Activated naive CD4-positive, alpha-beta T cell treated with anti-CD3 and anti-CD28 coated beads for 36 hours (primary cell): ENCODE measurements at places on chromosomes 6 and 20.

GRCh38 chr6:130647246-130647645 is 180.0 kb upstream of the SMLR1 start:
- DNase-seq, result no peak

DNA sequence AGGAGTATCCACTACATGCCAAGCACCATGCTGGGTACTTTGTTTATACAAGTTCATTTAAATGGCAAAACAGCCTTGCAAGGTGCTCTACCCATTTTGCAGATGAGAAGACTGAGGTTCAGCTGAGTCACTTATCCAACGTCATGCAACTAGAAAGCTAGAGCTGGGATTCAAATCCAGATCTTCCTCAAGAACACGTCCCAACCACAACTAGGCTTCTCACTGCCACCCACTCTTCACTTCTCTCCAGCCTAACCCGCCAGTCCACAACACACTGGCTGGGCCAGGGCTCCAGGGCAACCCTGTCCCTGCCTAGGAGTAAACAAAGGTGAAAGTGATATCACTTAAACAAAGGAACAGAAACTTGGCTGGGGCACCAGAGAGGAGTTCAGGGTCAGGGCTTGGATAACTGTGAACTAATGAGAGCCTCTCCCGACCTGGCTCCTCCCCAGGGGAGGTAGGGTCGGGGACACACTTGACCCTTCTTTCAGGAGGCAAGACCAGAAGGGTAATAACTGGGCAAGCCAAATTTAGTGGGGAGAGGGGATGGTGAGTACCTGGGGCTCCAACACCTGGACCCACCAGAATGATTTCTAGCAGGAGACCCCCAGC is 7.9 kb downstream of the SDC4 start:
- DNase-seq, result no peak

- DNase-seq, result no peak
These were observed 23.9 kb upstream of the SSTR4 start for GRCh38 chr20:23011008-23011721.

- no peak for DNase-seq
These were observed 523 bp upstream of the COX7A2 start for GRCh38 chr6:75244063-75244584.

GRCh38 chr20:63542031-63542559 is 4.9 kb upstream of the PTK6 start:
- DNase-seq, result no peak

DNA sequence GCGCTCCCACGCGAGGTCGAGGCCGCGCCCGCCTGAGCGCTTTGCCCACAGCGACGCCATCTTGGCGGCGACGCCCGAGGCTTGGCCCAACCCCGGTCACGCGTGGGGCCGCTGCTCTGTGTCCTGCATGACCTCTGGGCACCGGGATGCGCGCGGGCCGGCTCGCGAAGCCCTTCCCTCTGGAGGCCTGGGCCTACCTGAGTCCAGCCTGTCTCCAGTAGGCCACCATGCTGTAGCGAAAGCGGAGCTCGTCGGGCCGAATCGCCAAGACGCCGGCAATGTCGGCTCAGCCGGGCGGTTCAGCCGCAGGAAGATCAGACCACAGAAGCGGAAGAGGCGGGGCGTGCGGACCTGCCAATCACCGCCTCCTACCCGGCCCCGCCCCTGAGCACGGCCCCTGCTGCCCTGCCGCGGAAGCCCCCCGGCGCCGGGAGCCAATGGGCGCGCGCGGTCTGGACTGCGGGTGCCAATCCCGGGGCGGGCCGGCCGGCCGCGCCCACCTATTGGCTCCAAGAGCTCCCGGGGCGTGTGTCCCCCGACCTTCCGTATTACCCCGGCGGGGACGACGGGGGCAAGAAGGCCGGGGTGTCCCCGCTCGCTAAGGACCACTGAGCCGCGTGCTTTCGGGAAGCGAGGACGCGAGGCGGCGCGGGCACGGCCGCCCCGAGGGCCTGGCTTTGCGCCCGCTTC is at the start of gene ATP5F1E:
Gene ATP5F1E, minus strand, starts transcription at position 313 of the 690 bp plus-strand sequence. Its CDS starts 84 bp downstream, at position 229.
- peak; percentile 95 for DNase-seq

- peak; percentile 94 for DNase-seq
These were observed 186.7 kb downstream of the GJA10 start for GRCh38 chr6:90080876-90081481.

DNA sequence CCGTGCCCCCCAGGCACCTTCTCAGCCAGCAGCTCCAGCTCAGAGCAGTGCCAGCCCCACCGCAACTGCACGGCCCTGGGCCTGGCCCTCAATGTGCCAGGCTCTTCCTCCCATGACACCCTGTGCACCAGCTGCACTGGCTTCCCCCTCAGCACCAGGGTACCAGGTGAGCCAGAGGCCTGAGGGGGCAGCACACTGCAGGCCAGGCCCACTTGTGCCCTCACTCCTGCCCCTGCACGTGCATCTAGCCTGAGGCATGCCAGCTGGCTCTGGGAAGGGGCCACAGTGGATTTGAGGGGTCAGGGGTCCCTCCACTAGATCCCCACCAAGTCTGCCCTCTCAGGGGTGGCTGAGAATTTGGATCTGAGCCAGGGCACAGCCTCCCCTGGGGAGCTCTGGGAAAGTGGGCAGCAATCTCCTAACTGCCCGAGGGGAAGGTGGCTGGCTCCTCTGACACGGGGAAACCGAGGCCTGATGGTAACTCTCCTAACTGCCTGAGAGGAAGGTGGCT is 960 bp downstream of the TNFRSF6B start:
- DNase-seq, result no peak

GRCh38 chr6:63121166-63121565 is 90.1 kb upstream of the FKBP1C start:
- DNase-seq, result no peak

- DNase-seq, result no peak
These were observed 8.8 kb downstream of the MYL9 start for GRCh38 chr20:36549942-36550789.

DNA sequence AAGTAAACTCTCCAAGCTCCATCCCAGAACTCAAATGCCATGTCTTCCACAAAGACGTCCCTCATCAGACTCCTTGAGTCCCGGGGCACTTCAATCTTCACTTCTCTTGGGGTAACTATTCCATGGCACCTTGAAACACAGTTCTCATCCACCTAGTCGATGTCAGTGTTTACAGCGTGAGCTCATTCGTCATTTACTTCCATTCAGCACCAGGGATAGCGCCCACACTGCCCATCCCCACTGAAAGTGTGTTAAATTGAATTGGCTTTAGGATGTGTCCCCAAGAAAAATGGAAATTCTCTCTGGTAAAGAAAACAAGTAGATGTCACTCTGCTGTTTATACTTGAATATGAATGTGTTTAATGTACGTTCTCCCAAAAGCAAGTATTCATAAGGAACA is 31.3 kb downstream of the KCNK15 start:
- peak; percentile 41 for DNase-seq

DNA sequence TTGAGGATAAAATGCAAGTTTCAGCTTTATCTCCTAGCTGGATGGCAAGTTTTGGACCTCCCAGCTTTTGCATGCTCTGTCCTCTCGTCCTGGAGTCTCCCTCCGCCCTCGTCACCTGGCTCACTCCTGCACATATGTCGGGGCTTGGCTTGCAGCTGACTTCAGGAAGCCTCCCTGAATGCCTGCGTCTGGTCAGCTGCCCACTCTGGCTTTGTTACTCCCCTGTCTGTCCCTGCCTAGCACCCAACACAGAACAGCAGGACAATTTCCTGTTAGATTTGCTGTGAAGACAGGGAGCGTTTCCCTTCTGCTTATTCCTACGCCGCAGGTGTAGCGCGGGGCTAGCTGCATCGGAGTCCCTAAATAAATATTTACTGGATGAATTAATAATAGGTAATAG is 5.4 kb downstream of the JPH2 start:
- no peak for DNase-seq

DNA sequence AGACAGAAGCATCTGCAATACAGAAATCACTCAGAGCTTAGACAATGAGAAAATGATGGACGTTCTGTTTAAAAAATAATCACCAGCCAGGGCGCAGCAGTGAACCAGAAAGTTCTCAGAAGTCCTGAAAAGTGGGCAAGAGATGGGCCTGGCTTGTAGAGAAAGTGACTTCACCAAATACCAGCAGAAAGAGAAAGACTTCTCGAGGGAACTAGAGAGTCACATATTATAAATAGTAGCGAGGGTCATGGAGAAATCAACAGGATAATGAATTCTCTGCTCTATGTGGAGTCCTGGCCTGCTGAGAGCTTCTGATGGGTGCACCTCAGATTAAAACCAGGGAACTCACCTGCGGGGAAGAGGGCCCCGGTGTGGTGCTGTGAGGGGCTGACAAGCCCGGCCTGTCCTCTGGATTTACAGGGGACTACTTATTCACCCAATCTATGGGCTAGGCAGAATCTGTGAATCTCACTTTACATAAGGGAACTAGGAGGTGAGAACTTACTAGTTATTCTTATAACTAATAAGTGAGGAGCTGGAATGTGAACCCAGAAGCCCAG is 5.6 kb upstream of the RAMACL start:
- DNase-seq, result no peak

- DNase-seq, result peak; percentile 52
These were observed 1.2 kb downstream of the MYB start for GRCh38 chr6:135182071-135183001.

GRCh38 chr20:41196653-41197225 is 59.4 kb downstream of the PLCG1 start:
- DNase-seq, result no peak

- DNase-seq, result no peak
These were observed 18.7 kb downstream of the NANP start for GRCh38 chr20:25605148-25605547.
